ENCODE measurements at places on chromosomes 5 and 9.

DNA sequence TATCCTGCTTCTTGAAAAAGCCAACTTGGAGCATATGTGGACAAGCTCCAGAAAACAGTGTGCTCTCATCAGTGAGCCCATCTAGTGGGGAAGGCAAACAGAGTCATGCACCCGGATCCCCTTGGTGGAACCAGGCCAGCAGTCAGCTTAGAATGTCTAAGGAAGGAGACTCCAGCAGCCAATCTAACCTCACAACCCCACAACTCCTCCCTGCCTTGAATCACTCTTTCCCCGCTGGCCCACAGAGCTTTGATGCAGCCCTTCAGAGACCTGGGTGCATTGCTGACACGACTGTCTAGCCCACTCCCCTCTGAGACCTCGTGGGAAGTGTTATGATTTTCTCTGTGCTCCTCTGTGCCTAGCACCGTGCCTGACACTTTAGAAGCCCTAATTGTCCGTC, 623.7 kb downstream of the BNC2 start:
- H3K27ac ChIP-seq = no peak overlapping the region
- no peaks in the 10 kb centered on the region for H3K36me3 ChIP-seq
- H3K4me3 ChIP-seq = no peak overlapping the region
- no peak for DNase-seq
- H3K27me3 ChIP-seq = no peaks in the 10 kb centered on the region

DNA sequence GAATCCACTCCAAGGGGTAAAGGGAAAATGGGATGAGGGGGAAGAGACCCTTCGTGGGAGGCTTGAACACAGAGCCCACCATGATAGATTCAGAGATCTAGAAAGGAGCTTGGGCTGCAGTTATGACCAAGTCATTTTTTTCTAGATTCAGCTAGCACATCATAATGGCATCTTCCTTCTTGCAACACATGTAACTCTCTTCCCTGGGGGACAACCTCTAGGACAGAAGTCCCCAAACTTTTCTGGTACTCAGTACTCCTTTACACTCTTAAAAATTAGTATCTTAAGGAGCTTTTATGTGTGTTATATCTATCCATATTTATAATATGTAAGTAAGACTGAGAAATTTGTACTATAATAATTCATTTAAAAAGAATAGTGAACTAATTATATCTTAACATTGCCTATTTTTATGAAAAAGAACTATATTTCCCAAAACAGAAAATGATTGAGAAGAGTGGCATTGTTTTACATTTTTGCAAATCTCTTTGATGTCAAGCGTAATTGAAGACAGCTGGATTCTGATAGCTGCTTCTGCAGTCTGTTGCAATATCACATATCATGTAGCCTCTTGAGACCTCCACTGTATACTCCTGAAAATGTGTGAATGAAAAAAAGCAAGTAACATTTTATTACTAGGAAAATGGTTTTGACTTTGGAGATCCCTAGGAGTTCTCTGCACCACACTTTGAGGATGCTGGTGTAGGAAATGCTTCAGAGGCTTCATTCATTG, 875 bp downstream of the ACO1 start:
- H3K4me1 ChIP-seq = peaks cover 11% of the 10 kb centered on the region
- DNase-seq = no peak
- peak overlapping the region; percentile 46 for H3K27ac ChIP-seq
- H3K4me3 ChIP-seq = peak overlapping the region; percentile 86

DNA sequence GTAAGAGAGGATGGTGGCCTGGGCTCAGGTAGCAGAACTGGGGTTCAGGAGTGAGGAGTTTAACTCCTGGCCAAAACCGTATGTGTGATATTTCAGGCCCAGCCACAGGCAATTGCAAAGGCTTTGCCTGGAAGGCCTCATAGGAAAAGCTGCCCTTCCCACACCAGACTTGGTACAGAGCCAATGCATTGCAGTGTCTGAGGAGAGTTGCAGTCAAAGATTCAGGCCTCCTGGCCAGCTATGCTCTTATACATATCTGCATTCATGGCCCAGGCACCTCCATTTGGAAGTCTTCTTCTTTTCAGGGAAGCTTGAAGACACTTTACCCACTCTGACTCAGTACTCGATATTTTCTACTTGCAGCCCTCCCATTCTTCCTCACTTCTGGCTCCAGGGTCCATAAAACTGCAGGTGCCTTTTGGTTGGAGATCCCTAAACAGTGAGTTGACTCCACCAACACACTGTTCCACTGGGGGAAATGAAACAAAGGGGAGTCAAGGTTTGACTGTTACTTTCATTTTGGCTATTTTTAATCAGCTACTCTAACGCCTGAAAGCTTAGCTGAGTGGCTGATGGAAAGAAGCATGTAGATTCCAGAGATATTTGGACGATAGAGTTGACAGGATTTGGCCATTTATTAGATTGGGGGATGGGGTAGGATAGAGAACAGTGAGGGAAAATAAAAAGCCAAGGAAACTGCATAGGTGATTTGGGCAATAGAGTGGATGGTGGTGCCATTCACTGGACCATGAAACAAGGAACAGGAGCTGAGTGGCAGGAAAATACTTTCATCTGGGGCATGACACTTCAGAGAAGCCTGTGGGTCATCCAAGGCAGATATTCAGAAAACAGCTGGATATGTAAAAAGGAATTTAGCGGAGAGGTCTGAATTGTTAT, 30.6 kb upstream of the IL33 start:
- H3K4me3 ChIP-seq = peak overlapping the region; percentile 21
- DNase-seq = no peak
- H3K4me1 ChIP-seq = peaks cover 4% of the 10 kb centered on the region

GRCh38 chr5:122420537-122421236, 108.7 kb downstream of the SNCAIP start:
- no peak overlapping the region for H3K27ac ChIP-seq
- H3K36me3 ChIP-seq = no peaks in the 10 kb centered on the region
- H3K27me3 ChIP-seq = peaks cover 14% of the 10 kb centered on the region
- H3K4me1 ChIP-seq = no peaks in the 10 kb centered on the region
- no peak for DNase-seq

- peaks cover 10% of the 10 kb centered on the region for H3K36me3 ChIP-seq
- H3K4me1 ChIP-seq = peaks cover 40% of the 10 kb centered on the region
- H3K27me3 ChIP-seq = no peaks in the 10 kb centered on the region
- H3K27ac ChIP-seq = no peak overlapping the region
Observed at GRCh38 chr5:74633695-74634094, 6.8 kb downstream of the ENC1 start.
